ENCODE measurements at places on chromosomes 2 and 18.

GRCh38 chr2:2656115-2657011, 325.3 kb upstream of the MYT1L start:
- DNase-seq: no peak

DNA sequence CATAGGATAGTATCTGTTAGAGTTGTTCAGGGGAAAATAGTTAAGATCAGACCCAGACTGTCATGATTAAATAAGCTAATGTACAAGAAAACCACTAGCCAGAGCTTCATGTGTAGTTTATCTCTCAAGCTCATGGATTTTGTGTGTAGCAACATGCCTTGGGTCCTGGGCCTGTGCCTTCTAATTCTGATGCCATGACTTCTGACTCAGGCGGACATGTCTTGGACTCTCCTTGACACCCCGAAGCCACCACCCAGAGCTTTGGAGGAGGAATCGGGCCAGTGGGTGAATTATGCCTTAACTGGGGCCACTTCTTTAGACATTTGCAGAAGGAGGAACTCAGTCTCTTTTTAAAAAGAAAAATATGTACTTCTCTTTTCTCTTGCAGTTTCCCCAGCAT, 68.7 kb downstream of the NPAS2 start:
- no peak for DNase-seq

- no peak for DNase-seq
These were observed 52.0 kb upstream of the ARL4C start for GRCh38 chr2:234548695-234549420.

- DNase-seq: no peak
These were observed 12.9 kb downstream of the PTPRM start for GRCh38 chr18:7579918-7580542.

- peak; percentile 32 for DNase-seq
These were observed 230.9 kb upstream of the SLC14A2 start for GRCh38 chr18:45384137-45384961.

DNA sequence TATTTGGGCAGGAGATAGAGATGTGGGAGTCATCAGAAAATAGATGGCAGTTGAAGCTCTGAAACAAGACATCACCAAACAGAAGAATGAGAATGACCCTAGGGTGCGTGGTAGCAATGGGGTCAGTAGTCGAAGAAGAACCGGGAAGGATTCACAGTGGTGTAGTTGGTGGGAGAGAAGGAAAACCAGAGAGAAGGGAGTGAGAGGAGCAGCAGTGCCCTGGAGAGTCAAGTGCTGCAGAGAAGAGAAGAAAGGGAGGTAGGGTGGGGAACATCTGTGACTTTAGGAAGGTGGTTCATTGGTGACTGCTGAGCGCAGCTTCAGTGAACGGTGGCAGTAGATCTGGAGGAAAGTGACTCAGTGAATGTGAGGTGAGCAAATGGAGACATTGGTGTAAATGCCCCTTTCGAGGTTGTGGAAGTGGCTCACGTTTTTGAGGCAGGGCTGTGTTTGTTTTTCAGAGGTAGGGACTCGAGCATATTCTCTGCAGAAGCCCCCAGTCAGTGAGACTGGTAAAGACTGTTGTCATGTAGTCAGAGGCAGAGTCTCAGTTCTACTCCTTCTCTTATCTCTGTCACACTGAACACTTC, 36.4 kb downstream of the CDC42EP3 start:
- DNase-seq: no peak

DNA sequence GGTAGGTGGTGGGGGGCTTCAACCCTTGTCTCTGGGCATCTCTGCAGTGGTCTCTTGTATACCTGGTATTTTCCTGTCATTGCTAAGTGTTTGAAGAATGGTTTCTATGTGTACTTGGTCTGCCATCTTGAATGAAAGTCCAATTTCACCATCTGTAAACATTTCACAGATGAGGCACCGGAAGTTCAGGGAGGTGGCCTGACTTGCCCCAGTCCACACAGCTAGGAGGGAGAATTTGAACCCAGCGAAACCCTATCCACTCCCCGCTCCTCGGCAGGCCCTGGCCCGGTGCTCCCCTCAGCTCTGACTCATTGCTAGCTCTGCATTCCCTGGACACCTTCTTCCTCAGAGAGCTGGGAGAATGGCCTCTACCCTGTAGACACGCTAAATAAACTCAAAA, 30.5 kb downstream of the ZAP70 start:
- DNase-seq: no peak

- DNase-seq: no peak
These were observed 294.7 kb downstream of the FBXO15 start for GRCh38 chr18:73852789-73853549.

Data from smooth muscle cell of the brain vasculature (primary cell).